ENCODE measurements at places on chromosomes 11 and 22.

- no peak for DNase-seq
Measured at GRCh38 chr11:117453886-117454563, 126.4 kb downstream of the CEP164 start.

DNA sequence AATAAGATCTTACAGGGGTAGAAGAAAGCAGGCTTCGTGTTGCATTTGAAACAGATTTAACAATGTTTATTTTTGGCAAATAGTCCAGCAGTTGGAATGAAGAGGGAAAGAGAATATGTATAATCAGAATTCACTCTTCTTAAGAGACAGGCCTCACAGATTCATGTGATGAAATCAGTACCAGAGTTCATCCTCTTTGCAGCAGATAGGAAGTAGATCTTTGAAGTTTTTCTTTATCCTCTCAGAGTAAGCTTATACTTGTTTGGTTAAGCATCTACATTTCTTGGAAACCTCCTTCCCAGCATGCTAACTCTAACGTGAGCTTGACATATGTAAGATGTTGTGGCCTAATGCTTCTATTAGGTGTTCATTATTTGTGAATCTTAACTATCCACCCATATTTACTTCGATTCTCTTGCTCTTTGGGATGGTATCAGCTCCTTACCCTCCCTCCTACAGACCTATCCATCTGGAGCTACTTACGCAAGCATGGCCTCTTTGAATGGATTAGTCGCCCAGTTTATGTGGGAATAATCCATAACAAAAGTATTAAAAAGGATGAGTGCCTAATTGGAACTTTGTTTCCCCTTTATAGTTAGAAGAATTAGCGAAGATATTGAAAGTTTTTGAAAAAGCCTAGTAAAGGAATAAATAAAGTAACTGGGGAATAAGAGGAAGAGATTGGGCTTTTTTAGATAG is 80.1 kb downstream of the PRMT3 start:
- no peak for DNase-seq

GRCh38 chr22:27971926-27972325 is 52.9 kb upstream of the PITPNB start:
- no peak for DNase-seq

GRCh38 chr11:6356503-6357055 is 33.7 kb upstream of the SMPD1 start:
- no peak for DNase-seq

DNA sequence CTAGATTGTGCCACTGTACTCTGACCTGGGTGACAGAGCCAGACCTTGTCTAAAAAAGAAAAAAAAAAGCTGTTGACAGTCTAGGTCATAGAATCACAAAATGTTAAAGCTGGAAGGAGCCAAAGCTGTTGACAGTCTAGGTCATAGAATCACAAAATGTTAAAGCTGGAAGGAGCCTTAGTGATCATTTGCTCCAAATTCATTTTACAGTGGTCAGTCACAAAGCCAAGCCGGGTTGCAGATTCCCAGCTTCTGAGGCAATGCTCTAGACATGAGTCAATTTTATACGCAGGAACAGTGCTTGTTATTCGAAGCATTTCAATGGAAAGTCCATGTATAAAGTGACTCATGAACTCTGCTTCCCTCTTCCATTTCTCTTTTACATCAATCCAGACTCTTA is 47.4 kb downstream of the SYT13 start:
- peak; percentile 23 for DNase-seq

- no peak for DNase-seq
Measured at GRCh38 chr11:47306484-47306844, 36.5 kb downstream of the MADD start.

Data from suprapubic skin (tissue), 4 donors.